ENCODE measurements at places on chromosomes 16 and 17. TPM values are rescaled to one million over a fixed set of nuclear protein-coding genes. Genes with fewer than 3 reads are reported as not detected.

DNA sequence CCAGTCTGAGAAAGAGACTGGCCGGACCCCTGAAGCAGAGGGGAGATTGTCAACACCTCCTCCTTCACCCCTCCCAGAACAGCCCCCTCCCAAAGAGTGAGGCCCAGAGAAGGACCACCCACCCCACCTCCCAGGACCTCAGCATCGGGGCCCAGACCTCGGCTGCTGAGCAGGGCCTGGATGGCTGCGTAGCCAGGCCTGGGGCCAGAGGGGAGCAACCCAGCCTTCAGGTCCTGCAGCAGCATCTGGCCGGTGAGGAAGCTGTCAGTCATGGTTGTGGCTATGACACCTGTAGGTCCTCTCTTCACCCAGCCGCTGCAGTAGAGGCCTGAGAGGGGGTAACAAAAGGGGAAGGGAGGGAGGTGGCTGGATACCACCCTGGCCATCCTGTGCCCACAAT, 3.2 kb upstream of the GRIN2C start:
- DNase-seq, result no peak

The TM4SF5 gene
- total RNA-seq, result not detected

DNA sequence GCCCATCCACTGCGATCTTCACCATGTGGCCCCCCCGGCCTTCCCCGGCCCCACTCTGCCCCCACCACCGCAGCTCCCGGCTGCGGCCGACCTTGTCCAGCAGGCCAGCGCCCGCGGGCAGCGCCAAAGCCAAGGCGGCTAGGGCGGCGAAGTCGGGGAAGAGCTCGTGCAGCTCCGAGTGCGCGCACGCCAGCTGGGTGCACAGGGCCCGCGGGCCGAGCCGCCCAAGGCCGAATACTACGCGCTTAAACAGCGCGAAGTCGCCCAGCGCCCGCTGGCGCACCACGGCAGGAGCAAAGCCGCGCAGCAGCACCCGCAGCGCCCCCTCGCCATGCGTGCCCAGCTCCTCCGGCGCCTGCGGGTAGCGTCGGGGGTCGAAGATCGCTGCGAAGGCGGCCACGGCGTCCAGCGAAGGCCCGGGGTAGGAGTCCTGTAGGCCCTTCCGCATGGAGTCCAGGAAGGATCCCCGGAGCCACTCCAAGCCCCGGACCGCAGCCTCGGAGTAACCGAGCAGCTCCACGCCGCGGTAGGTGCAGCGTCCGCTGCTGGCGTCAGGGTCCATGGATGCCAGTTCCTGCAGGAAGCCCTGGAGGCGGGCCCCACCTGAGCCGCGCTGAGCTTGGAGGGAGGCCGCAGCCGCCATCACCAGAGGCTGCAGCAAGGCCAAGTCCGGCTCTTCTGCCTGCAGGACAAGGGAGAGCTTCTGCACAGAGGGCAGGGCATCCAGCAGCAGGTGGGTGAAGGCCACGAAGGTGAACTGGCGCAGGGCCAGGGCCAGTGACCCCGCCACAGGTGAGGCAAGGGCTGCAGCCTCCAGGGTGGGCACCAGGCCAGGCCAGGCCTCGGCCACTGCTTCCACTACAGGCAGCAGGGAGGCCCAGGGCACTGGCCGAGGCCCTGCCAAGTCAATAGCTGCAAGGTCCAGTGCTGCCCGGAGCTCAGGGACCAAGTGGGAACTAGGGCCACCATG, 10.3 kb downstream of the C17orf113 start:
- no peak for DNase-seq

- no peak for DNase-seq
Measured at GRCh38 chr17:45995627-45996270, 3.3 kb upstream of the STH start.

GRCh38 chr17:59026176-59026939, 80.3 kb downstream of the TRIM37 start:
- no peak for DNase-seq

GRCh38 chr17:4032245-4032644, 68.0 kb upstream of the ATP2A3 start:
- DNase-seq, result no peak

DNA sequence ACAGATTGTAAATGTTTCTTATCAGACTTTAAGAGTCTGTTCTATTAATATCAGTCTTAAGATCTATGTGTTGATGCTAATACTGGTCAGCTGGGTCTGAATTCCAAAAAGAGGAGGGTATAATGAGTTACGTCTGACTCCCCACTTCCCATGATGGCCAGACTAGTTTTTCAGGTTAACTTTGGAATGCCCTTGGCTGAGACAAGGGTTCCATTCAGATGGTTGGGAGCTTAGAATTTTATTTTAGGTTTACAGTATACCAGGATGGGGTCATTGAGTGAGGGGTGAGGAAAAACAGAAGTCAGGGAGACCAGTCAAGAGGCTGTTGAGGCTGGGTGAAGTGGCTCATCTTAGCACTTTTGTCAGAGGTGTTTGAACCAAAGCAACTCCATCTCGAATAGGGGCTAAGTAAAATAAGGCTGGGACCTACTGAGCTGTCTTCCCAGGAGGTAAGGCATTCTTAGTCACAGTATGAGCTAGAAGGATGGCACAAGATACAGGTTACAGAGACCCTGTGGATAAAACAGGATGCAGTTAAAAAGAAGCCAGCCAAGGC, 2.9 kb upstream of the TMEM231 start:
- DNase-seq, result no peak

GRCh38 chr17:77107506-77108433, 33.0 kb upstream of the SEC14L1 start:
- DNase-seq, result no peak

DNA sequence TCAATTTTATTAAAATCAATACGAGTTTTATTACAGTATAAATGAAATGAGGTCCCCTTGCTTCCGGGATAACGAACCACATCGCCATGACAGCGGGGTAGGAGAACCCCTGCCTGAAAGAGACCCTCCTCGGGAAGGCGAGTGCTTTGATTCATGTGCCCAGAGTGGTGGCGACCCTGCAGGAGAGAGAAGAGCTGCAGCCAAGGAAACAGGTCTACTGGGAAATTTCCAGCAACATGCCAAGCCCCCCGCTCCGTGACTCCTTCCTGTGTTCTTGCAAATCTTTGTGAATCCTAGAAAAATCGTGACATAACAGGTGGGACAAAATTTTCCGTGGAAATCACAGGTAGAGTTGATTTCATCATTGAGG, 162.5 kb downstream of the WSCD1 start:
- DNase-seq, result no peak

DNA sequence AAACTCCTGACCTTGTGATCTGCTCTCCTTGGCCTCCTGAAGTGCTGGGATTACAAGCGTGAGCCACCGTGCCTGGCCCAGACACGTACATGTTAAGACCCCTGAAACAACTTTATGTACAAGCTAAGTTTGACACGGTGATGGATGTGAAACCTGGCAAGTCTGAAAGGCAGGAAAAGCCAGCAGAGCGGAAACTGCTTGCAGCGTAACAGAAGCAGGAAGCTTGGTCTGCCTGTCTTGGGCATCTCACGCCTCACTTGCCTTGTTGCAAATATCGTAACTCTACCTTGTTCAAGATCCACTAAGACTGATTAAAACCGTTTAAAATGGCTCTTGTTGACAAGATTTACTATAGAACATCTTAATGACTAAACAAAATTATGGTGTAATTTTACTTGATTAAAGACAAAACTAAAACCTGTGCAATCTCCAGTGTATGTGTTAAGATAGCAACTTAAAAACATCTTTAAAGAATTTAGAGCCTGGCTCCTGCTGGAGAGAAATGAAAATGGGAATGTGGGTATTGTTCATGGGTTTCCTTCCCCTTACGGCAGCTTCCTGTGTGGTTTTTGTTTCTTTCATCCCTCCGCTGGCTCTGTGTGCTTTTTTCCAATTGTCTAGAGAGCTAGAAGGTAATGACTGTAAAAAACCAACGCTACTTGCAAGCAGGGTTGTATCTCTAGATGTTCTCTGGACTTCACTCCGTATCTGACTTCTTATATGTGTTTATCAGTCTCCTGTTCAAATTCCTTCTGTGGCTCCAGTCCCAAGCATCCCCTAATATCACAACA, 477.6 kb downstream of the XYLT1 start:
- DNase-seq, result no peak

The NMRAL1 gene
- total RNA-seq, result 59.4 TPM

GRCh38 chr16:8851761-8852403, 16.9 kb downstream of the CARHSP1 start:
- DNase-seq, result no peak

- DNase-seq, result peak; percentile 55
Measured at GRCh38 chr17:45127548-45128300, 4.6 kb downstream of the PLCD3 start.

The PITPNM3 gene
- total RNA-seq, result 1.5 TPM

- no peak for DNase-seq
Measured at GRCh38 chr17:27529230-27529796, 73.1 kb downstream of the KSR1 start.

GRCh38 chr16:49851468-49851787, 4.5 kb downstream of the ZNF423 start:
- no peak for DNase-seq

DNA sequence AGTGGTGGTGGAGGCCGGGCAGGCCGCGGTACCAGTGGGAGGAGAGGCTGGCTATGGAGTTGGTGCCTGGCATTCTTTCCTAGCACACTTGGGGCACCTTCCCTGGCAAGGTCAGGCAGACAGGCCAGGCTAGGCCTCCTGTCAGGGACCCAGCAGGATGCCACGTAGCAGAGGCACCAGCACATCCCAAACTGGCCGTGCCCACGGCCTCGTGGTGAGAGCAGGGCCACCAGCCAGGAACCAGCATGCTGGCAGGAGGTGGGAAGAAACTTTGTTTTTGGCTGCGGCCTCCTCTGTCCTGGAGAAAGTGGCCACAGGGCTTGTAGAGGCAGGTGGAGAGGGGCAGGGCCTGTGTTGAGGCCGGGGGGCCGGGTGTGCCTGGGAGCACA, 57.6 kb upstream of the CBFA2T3 start:
- DNase-seq, result no peak

DNA sequence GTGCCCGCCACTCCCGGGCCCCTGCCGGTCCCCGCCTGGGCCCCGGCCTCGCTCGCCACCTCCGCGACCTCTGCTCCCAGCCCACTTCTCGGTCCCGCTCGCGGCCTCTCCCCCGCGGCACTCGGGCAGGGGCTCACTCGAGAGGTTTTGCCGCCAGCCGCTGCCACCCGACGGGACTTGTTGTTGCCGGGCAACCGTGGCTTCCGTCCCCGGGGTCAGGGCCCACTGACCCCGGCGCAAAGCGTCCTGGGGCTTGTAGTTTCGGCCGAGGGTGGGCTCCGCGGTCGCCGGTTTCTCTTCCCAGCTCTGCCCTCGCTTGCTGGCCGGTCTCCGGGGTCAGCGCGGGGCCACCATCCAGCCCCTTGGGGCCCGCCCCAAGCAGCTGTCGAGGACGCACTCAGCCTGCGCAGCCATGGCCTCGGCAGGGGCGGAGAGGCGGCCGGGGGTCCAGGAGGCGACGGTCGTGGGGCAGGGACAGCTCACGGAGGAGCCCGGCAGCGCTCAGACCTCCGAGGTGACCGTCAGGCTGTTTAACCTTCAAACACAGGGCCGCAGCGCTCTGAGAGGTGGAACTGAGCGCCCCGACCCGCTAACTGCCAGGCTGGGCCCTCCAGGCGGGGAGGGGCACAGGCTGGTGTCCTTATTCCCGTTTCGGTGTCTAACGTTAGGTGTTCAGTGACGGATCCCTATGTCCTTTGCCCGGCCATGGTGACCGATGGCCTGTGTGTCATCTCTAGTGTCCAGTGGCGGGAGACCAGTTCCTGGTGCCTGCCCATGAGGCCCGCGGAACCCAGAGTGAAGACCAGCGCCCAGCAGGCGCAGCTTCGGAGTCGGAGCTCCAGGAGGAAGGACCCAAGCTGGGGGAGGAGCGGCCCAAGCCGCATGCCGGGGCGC, at the start of the genes C16orf86 and ENKD1:
Gene C16orf86 (plus strand): TSS at position 256 of the 894 bp plus-strand sequence. CDS start 157 bp downstream, at position 413.
Gene ENKD1 (minus strand): TSS at position 192 of the 894 bp plus-strand sequence. CDS start 308 bp downstream, outside the sequence.
- peak; percentile 68 for DNase-seq

DNA sequence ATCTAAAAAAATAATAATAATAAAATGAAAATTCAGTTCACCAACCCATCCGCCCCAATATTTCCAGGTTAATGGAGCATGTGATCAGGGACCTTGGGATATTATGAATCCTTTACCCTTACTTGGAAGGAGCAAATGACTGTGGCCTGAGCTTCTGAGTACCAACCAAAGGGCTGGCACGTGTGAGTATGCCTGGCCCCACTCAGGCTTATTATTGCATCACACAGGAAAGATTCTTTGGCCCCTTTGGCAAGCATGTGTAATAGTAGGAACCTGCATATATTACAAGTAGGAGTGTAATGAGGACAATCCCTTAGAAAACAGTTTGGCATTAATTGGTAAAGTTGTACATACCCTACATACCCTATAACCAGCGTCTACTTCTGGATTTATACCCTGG, 7.2 kb upstream of the C17orf78 start:
- DNase-seq, result no peak

Data from tibial nerve (tissue), 4 donors.